ENCODE measurements at places on chromosomes 3 and 15.
A peak's percentile ranks its signal among the peaks of the same experiment; 100 is the strongest.

- DNase-seq: no peak
Measured at GRCh38 chr3:134340362-134340981, 33.8 kb downstream of the AMOTL2 start.

GRCh38 chr3:18591120-18591519 is 166.0 kb upstream of the SATB1 start:
- DNase-seq: no peak

DNA sequence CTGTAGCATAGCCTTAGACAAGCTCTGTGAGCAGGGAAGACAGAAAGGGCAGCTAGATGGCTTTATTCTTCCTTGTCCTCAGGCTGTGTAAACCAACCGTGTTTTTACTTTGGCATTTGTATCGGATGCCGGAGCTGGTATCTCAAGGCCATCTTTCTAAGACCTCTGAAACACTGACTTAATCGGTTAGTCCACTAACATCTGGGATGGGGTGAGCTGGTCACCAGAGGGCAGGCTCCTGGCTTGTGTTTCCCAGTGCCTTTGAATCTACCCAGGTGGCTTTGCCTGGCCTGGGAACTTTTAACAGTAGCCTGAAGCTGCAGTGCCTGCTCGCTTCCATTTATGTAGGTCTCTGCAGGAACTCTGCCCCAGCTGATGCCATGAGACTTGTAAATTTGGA is 252.7 kb downstream of the NR1D2 start:
- peak; percentile 83 for DNase-seq

GRCh38 chr3:12371525-12372140 is 82.8 kb downstream of the PPARG start:
- DNase-seq: no peak

- DNase-seq: peak; percentile 84
Measured at GRCh38 chr15:90859234-90860131, 8.9 kb upstream of the FURIN start.

DNA sequence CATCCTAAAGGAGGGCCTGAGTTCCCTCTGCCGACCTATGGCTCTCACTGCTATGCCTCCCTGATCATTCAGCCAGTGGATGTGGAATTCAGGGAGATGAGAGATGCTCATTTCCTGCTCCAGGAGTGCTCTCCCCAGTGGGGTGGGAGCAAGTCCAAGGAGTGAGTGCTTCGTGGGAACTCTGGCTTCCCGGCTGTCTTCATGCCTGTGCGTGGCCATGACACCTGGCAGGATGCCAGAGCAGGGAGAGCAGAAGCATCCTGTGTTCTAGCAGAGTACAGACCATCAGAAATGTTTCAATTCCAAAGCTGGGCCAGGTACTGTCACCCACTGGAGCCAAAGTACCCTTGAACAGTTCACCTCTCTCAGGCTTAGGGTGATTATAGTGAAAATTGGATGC is 45.1 kb downstream of the APH1B start:
- DNase-seq: no peak

- DNase-seq: no peak
Measured at GRCh38 chr3:18442756-18443664, 17.9 kb upstream of the SATB1 start.

GRCh38 chr3:48952510-48953118 is 34.0 kb downstream of the ARIH2 start:
- DNase-seq: peak; percentile 47
